ENCODE measurements at places on chromosomes 2 and 18.
A peak's percentile ranks its signal among the peaks of the same experiment; 100 is the strongest.

DNA sequence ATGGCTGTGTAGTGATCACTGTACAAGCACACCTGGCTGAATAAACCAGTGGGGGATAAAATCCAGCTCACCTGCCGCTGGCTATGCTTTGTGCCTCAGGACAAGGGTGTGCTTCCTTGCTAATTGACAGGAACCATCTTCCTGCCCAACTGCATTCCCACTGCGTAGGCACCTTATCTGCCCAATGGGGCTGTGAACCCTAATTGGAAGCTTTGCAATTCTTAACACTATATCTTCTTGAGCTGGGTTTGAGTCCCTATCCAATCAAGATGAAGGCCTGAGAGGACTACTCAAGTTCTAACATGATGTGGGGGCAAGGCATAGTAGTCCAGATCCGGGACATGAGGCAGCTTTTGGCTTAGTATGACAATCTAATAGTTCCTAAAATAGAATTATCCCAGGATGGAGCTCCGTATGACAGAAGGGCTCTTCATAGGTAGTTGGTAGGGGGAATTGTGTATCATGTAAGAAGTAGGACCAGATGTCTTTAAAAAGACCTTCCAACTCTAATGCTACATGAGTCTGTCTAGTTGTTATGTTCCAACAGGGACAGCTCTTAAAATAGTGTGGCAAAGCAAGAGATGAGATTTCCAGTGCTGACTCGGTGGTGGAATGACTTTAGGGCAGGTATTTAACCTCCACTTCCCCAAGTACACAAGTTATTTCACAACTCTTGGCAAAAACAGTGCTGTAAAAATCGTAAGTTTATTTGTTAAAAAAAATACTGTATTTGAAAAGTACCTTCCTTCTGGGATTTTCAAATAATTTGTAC lies 2.3 kb upstream of the TMEM150A start:
- no peak for DNase-seq

DNA sequence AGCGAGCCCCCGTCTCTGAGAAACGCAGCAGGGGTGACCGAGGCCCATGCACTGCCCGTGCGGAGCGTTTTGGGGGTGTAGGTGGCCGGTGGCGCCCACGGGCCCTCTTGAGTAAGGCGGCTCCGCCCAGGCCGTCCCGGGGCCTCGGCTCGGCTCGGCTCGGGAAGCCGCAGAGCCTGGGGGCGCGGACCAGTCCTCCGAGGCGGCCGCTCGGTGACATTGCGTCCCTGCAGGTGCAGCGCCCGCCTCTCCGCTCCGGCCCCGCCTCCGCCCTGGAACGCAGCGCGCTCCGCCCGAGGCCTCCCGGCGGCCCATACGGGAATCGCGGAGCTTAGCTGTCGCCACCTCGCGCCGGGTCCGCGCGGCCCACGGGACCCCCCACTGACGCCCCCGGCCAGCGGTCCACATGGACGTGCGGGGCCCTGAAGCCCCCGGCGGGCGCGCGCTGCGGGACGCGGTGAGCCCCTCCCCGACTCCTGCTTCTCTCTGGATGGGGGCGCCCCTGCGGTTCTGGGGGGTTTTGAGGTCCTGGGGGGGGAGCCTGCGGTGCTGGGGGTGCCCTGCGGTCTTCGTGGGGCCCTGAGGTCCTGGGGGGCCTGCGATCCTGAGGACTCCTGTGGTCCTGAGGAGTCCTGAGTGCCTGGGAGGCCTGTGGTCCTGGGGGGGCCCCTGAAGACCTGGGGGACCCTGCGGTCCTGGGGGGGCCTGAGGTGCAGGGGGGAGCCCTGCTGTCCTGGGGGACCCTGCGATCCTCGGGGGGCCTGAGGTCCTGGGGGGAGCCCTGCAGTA lies at the start of gene HSBP1L1:
HSBP1L1 (plus strand) TSS at position 314 of the 789 bp plus-strand sequence; CDS start at position 407, 93 bp downstream.
- peak; percentile 76 for DNase-seq

DNA sequence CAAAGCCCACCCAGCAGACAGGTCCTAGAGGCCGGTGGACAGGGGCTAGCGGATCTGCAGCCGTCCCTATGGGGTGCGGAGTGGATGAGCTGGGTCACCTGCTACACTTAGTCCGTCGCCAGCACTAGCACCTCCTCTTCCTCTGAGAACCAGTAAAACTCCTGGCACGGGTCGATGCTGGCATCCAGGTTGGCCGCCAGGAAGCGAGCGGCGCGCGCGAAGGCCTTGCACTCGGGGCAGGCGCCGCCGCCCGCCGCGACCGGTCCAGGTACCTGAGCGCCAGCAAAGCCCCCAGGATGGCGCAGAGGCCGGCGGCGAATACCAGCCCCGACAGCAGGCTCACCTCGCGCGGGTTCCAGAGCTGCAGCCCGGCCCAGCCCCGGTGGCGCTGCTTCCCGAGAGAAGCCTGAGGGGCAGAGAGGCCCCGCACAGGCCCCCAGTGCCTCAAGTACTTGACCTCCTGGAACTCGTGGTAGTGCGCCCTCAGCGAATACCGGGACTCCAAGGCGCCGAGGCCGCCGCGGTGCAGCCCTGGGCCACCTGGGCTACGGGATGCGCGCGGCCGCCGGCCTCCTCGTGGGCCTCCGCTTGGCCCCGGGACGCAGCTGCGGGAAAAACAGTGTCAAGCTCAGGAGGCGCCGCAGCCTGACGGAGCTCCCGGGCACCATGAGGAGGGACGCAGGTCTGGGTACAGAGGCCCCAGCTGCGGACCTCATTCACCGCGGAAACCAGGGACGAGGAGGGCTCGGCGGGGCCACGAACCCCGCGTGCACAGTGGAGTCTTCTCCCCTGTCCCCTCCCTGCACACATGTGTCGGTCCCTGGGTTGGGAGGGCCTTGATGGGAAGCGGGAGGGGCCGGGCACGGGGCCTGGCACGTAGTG lies 27.5 kb upstream of the ALPP start:
- no peak for DNase-seq

DNA sequence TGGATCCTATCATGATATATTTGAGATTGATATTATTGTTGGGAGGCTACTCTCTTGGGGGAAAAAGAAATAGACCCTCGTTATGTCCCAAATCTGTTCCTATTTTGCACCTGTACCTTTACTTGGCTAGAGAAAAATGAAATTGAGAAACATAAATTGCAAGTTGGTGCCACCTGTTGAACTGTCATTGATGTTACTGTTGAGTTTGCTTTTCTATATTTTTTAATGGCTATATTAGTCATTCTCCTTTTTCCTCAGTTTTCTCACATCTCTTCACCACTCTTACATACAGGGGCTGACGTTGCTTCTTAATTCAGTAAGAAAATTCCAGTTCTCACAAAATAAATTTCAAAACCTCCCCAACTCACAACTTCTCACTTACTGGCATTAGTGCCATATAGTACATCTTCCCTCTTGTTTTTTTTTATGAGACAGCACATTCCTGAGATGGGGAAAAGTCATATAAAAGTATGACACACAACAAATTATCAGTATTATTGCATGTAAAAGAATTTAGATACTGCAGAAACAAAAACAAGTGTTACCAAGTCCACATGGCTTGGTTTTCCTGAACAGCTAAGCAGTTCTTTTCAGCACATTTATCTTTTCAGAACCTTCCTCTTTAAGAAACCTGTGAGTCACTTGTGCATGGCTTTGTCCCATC lies 348.3 kb upstream of the DSEL start:
- DNase-seq = no peak

DNA sequence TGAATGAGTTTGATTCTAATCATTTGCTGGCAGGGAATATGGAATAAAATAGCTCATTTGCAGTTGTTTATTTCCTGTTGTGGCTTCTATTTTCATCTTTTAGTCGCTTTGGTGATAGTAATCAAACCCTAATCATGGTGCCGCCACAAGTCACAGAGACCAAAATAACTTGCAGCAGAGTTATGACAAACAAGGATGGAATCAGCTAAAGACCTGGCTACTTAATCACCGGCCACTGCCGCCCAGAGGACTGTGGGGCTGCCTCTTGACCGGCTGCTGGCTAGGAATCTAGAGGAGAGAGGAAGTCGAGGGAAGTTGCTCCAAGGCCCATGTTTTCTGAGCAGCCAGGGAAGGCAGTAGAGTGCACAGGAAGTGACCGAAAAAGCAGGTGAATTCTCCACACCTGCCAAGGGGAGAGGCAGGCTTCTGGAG lies 5.1 kb upstream of the SMAD7 start:
- no peak for DNase-seq

GRCh38 chr2:240960309-240960970 lies 38.0 kb upstream of the SNED1 start:
- peak; percentile 9 for DNase-seq

DNA sequence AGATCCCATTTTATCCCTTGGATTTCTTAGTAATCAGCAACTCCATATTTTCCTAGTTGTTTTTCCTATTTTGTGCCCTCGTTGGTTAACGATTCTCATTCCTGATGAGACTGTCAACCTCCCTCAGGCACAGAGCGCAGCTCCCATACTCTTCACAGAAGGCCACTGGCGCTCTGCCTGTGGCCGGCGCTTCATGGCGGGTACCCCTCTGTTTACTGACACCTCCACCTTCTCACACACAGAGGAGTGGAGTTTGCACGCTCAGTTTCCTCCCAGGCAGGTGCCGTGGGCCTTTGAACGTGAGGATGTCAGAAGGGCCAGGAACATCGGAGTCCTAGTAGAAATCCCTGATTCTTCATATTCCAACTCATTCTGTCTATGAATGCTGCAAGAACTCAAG lies 139.0 kb downstream of the MBP start:
- no peak for DNase-seq

DNA sequence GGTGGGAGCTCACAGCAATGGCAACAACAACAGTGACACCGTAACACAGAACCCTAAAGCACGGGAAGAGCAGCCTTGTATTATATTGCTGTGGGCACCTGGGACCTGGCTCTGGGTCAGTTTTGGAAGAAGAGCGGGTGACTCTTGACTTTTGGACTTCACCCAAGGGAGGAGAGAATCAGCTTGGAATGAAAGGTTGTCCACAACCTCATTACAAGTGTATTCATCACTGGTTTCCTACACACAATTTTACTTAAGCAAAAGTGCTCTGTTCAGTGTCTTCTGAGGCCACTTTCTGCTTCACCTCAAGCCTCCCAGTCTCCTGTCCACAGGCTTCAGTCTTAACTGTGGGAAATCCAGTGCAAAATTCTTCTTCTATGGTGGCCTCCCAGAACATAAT lies 263.8 kb downstream of the KCNE4 start:
- no peak for DNase-seq

DNA sequence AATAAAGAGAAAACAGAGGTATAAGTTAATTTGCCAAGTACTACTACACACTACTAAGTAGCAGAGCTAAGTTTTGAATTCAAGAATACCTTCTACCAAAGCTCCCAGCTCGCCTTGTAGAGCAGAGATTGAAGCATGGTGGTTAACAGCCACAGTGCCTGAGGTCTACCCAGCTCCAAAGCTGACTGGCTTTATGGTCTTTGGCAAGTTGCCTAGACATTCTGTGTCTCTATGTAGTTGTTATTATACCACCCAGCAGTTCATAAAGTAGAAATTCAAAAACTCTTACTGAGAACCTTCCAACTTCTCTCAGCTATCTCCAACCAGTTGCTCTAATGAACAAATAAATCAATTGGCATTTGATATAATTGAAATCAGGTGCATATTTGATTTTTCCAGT lies 87.8 kb downstream of the PDE11A start:
- DNase-seq = no peak

DNA sequence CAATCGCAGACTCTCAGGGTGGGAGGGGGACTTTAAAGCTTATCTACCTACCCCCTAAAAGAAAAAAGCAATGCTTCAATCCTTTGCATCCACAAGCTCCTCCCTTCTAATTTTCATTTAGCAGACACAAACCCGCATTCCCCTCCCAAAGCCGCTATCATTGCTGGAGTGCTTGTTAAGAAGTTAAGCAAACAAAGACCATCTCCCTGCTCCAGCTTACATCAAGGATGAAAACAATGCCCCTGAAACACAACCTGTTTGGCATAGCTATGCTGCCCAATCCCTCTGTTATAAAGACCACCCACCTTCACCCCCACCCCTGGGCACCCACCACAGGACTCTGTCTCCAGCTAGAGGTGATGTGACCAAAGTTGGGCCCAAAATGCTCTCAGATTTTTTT lies 33.0 kb downstream of the REEP1 start:
- DNase-seq = no peak

DNA sequence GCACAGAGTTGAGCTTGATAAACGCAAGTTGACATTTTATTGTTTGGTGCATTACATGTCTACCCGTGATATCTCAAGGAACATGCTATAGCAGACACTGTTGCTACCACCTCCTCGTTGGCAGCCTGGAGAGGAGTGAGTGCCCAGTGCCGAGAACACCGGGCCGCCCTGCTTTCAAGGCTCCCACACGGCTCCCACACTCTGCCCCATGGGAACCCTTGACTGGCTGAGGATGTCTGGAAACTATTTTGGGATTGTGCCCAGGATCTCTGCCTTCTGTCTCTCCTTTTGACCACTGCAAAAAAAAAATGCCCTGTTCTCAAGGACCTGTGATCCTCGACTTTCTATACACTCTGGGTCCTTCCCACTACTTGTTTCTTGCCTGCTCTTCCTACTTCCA lies 21.1 kb downstream of the TET3 start:
- no peak for DNase-seq

All from progenitor cell of endocrine pancreas (in vitro differentiated cells).